ENCODE measurements at places on chromosomes 3 and 15. TPM values are rescaled to one million over a fixed set of nuclear protein-coding genes. Genes with fewer than 3 reads are reported as not detected.

GRCh38 chr3:20528180-20528770 lies 342.3 kb upstream of the SGO1 start:
- no peak for DNase-seq

- DNase-seq: no peak
These were observed 692.7 kb upstream of the ALCAM start for GRCh38 chr3:104673981-104674380.

Gene TUSC7
- not detected for polyA plus RNA-seq

Gene ADGRG7
- polyA plus RNA-seq: not detected

Gene CFAP20DC
- polyA plus RNA-seq: not detected

DNA sequence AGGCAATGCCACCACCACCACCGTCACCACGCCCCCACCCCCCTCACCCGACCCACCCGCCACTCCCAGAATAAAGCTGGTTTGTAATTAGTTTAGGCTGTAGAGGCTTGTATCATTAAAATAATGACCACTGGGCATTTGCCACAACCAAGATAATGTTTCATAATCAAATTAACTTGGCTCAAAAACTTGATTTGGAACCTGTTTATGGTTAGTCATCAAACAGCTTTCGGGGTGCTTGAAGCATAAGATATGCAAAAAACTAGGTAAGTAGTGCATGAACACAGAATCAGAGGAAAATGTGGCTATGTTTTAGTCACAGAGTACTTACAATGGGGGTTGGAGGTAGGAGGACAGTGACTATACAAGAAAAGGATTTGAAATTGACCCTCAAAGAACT lies 115.1 kb downstream of the FHIT start:
- no peak for DNase-seq

DNA sequence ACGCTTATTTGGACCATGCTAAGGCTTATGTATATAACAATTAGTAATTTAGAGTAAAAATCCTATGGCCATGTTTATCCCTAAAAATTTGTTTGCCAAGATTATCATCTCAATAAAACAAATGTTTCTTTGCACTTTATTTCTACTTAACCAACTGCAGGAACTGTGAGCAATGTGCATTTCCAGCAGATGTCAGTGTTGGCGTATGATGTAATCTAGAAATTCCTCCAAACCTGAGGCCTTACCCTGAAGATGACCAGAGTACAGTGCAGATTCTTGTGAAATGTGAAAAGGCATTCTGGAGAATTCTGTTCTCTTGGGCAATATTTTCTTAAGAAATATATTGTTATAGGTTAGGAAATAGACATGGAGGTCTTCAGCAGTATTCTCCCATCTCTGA lies 205.9 kb downstream of the MBNL1 start:
- peak; percentile 29 for DNase-seq

Gene SEMA3G
- 8.3 TPM for polyA plus RNA-seq

Gene RTP4
- polyA plus RNA-seq: 0.08 TPM

- no peak for DNase-seq
These were observed 17.4 kb downstream of the CCDC12 start for GRCh38 chr3:46959161-46959511.

- peak; percentile 12 for DNase-seq
These were observed 457.1 kb downstream of the SQOR start for GRCh38 chr15:46091860-46092450.

Gene TNNC1
- polyA plus RNA-seq: 36.4 TPM

DNA sequence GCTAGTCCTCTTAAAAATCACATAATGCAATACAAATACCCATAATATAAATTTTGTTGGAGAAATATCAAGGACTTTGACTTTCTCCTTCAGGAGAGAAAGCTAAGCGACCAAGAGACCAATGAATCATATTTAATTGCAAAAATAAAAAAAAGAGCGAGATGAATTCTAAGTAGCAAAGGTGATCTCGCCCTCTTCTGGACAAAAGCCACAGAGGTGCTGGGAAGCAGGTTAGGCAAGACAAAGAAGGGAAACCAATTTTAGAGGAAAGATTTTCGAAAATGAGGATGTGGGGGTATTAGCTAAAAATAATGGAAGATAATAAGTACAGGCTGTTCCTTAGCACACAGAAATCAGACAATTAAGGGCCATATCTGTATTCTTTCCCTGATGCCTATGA lies 111.4 kb upstream of the PLAAT1 start:
- DNase-seq: no peak

DNA sequence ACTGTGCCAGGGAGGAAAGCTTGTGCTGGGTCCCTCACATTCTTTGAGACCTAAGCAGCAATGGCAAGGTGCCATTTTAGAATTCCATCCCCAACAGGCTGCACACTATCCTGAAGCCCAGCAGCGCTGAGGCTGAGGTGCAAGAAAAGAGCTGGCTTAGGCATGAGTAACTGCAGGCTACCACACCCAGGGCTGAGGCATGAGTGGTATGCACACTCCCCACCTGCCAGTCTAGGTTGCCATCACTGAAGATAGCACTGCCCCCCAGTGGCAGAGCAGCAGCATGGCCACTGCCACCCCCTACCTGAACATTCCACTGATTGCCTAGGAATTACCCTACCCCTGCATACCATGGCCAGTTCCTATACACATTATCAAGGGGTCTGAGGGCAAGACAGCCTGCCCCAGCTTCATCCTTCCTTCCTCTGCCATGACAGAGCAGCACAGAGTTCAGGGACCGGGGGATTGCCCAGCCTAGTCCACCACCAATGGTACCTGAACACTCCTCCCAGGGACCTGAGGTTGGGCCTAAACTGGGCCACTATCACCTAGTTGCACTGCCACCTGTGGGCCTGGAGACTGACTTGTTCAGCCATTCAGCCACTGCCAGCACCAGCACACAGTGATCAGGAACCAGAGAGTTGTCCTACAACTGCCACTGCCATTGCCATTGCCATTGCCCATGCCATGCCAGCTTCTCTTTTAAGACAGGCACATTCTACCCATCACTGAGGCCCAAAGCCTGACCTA lies 129.8 kb downstream of the SATB1 start:
- peak; percentile 21 for DNase-seq

All from HepG2 (cell line).